ENCODE measurements at places on chromosomes 13 and 19. TPM values are rescaled to one million over a fixed set of nuclear protein-coding genes. Genes with fewer than 3 reads are reported as not detected.

TDRD12 gene
- 0.59 TPM for total RNA-seq

CNN1 gene
- total RNA-seq: 0.45 TPM

FSD1 gene
- total RNA-seq: 7.9 TPM

OR7G1 gene
- not detected for total RNA-seq

POMP gene
- total RNA-seq: 123 TPM

C13orf42 gene
- total RNA-seq: not detected

CTXN1 gene
- 16.9 TPM for total RNA-seq

DACH1 gene
- not detected for total RNA-seq

RFPL4A gene
- 0.77 TPM for total RNA-seq

TUBA3C gene
- not detected for total RNA-seq

ACP4 gene
- total RNA-seq: not detected

FBXO17 gene
- 78.7 TPM for total RNA-seq

C19orf25 gene
- 8.7 TPM for total RNA-seq
